Stimulated activated CD4-positive, alpha-beta T cell treated with anti-CD3 and anti-CD28 coated beads, Interleukin-4, amount 100 ng/mL, for 24 hours (primary cell): ENCODE measurements at places on chromosomes 5 and 9.

DNA sequence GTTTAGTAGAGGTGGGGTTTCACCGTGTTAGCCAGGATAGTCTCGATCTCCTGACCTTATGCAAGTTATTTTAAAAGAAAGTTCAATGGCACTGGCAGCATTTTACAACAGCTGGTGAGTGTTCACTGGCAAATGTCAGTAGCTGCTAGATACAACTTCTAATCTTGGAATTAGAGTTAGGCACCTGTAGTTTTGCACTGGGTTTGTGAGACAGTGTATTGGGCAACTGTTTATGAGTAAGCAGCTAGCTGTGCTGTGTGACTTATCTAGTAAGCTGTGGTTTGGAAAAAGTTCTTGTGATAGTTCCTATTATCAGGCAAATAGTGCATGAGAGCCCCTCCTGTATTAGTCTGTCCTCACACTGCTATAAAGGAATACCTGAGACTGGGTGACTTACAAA is 61.5 kb downstream of the UBE2QL1 start:
- no peak for DNase-seq

GRCh38 chr9:88971131-88971960 is 19.9 kb upstream of the S1PR3 start:
- DNase-seq, result no peak

DNA sequence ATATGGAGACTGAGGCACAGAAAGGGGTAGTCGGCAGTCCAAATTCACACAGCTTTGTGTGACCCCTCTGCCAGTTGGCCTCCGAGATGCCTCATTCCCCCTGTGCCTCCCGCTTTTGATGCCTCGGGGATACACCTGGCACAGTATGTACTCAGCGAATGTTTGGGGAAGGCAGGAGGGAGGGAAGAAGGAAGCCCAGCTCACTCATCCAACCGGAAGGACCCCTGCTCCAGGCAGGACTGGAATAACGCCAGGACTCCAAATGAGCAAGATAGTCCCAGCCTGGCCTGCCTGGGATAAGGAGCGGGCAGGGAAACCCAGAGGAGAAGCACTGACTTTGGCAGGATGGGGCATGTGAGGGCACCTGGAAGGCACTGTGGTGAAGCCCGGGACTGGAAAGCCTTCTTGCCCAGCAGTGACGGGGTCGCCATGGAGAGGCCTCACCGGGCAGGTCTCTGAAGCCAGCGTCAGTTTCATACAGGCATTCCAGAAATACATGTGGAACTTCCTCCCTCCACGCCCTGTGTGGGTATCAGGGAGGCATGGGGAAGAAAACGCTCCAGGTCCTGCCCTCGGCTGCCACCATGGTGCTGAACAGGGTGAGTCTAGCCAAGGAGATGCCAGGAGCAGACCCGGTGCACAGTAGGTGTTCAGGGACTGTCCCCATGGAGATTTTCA is 20.3 kb downstream of the LMX1B start:
- no peak for DNase-seq

GRCh38 chr5:66234241-66234640 is 90.1 kb downstream of the SREK1 start:
- no peak for DNase-seq

GRCh38 chr9:110472111-110472510 is 107.4 kb downstream of the SVEP1 start:
- DNase-seq, result no peak

DNA sequence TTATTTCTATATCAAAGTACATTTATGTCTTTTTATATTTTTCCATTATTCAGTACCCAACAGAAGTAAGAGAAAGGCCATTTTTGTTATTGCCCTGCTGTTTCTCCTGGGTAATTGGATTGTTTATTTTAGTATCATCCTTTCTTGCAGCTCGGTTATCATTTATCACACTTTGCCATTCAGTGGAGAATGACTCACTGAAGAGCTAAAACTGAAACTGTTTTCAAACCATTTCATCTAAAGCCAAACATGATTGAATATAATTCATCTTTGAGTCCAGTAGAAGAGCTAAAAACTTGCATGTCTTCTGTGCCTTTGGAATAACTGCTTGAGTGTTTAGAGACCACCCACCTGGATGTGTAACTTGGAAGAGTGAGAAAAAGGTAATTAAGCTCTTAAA is 139.5 kb upstream of the PRDM9 start:
- no peak for DNase-seq

GRCh38 chr9:135840107-135840506 is 67.2 kb downstream of the CAMSAP1 start:
- DNase-seq, result no peak

DNA sequence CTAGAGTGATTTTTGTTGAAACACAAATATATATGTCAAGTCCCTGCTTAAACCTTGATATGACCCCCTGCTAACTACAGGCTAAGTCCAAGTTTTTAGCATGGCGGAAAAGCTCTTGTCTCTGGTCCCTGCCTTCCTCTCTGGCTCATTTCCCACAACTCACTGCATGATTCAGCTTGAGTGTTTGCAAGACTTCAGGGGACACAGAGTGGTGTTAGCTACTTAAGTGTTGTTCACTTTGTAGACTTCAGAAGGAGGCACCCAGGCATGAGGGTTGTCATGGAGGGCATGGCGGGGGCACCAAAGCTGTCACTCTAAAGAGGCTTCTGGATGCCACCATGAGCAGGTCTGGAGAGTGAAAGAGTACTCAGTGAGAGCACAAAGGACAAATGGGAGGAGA is 362.4 kb upstream of the ACTBL2 start:
- no peak for DNase-seq

- no peak for DNase-seq
These were observed 29.3 kb downstream of the PRRC2B start for GRCh38 chr9:131423171-131423581.

DNA sequence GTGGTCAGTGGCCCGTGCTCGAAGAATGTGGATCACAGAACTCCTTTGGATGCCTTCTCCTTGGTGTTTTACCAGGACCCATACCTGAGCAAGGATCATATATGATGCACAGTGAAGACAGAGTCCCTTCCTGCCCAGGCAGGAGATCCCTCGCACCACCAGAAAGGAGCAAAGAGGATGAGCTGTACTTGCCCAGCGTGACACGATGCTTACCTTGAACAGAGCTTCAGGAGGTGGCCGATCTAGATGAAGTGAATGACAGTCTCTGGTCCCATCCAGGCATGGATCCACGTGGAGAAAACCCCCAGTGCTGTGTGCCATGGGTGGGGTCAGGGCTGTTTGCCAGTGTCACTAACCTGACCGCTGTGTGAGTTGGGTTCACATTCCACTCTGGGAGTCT is 455.4 kb downstream of the GADD45G start:
- DNase-seq, result no peak

DNA sequence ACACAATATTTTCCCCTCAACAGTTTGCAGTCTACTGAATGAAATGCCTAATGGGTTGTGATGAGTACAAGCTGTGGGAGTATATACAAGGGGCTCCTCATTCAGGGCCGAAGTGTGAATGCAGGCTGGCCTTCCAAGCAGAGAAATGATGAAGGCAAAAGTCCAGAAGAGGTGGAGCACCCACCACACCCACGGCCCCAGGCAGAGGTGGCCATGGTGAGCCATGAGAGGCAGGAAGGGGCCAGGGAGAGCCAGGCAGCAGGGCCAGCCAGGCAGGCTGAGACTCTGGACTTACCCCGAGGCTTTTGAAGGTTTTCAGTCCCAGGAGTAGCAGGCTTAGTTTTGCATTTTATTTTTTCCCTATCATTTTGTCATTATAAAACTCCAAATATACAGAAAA is 218.1 kb downstream of the AUH start:
- DNase-seq, result no peak

GRCh38 chr5:73897893-73898292 is 271.9 kb downstream of the ARHGEF28 start:
- DNase-seq, result no peak

- no peak for DNase-seq
These were observed 53.6 kb downstream of the FER start for GRCh38 chr5:108801301-108801700.

DNA sequence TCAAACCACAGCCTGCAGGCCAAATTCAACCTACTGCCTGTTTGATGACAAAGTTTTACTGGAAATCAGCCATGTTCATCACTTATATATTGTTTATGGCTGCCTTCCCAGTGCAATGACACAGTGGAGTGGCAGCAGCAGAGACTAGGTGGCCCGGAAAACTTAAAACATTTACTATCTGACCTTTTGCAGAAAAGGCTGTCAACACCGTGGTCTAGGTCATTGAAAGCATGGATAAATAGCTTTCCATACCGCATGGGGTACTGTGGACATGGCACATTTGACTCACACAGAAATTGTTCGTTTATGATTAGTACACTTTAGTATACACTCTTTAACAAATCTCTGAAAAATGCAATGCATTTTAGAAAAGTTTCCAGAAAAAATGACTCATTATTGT is 298.3 kb upstream of the EFNA5 start:
- no peak for DNase-seq

DNA sequence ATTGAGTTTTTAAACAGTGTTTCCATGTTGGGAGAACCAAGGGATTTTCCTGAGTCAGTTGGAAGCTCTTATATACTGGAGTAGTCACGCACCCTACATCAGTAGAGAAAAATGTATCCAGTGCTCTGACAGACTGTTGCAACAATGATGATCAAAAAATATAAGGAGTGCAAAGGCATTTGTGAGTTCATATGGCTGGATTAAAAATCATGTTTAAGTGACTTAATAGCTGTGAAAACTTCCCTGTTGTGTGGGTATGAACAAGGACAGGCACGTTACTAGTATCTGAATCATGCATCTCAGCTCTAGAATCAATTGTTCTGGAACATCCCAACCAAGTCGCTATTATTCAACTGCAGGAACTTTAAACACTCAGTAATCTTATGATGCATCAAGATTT is 229.7 kb downstream of the ROR2 start:
- no peak for DNase-seq

- DNase-seq, result no peak
These were observed 53.7 kb upstream of the VLDLR start for GRCh38 chr9:2567922-2568321.

GRCh38 chr5:37792975-37793631 is 46.7 kb downstream of the GDNF start:
- no peak for DNase-seq

DNA sequence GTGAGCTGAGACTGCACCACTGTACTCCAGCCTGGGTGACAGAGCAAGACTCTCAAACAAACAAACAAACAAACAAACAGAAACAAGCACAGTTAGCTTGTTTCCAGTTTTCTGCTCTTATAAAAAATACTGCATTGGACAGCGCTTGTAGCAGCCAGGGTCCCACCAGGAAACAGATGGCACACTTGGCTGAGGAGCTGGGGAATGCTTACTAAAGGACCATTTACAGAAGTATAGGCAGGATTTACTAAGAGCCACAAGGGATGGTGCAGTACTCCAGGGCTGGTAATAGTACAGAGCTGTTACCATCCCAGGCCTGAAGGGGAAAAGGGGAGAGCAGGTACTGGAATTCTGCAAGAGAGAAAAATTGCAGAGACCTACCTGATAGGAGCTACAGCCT is 5.2 kb upstream of the ANKS6 start:
- DNase-seq, result no peak

GRCh38 chr5:156155598-156155997 is 171.4 kb upstream of the SGCD start:
- no peak for DNase-seq

DNA sequence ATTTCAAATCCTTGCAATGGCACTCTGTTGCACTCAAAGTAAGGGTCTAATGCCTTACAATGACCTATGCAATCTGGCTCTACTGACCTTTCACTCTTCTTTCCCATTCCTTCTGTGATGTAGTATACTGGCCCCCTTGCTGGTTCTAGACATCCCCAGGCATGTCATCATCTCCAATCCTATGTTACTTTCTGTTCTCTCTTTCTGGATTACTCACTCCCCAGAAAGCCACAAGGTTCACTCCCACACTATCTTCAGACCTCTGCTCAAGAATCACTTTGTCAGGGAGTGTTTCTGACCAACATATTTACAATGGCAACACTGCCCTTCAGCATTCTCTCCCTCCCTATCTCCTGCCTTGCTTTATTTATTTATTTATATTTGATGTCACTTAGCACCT is 802.2 kb upstream of the WWC1 start:
- no peak for DNase-seq

DNA sequence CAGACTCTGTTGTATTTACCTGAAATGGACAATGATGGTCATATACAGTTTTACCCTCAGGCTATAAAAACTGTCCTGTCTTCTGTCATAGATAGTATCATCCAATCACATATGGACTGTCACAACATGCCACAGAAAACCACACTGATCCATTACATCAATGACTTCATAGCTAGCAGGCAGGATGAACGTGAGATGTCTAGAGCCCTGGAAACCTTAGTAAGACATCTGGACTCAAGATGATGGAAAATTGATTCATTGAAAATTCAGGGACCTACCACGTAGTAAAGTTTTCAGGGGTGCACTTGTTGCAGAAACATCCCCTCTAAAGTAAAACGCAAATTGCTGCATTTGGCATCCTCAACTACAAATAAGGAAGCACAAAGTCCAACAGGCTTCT is 284.4 kb upstream of the RGMB start:
- DNase-seq, result no peak

DNA sequence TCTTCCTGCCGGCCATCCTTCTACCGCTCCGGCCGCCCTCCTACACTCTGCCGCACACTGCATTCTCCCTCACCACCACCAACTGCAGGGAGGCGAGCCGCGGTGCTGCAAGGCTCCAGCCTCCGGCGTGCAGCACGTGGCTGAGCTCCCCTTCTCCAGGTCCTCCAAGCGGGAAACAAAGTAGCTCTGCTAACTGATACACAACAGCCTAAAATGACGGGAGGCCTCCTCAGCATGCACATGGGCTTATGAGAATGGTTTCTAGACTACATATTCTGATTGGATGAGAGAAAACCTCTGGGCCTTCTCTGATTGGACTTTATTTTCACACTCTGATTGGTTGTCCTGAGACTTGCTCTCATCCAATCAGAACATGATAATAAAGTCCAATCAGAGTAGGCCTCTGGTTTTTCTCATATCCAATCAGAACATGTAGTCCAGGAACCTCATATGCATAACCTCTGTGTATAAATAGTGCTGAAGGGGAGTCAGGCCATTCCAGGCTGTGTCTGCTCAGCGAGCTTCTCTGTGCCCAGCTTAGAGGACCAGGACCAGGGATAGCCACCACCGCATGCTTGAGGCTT is 27.0 kb upstream of the ZNF354B start:
- DNase-seq, result no peak
